Activated T-helper 9 cell treated with anti-CD3 and anti-CD28 coated beads, Interleukin-2, amount 50 U/mL, for 16 hours (primary cell): ENCODE measurements at places on chromosomes 16 and 17.

GRCh38 chr16:87822108-87822970 is 47.0 kb downstream of the SLC7A5 start:
- no peak for DNase-seq

DNA sequence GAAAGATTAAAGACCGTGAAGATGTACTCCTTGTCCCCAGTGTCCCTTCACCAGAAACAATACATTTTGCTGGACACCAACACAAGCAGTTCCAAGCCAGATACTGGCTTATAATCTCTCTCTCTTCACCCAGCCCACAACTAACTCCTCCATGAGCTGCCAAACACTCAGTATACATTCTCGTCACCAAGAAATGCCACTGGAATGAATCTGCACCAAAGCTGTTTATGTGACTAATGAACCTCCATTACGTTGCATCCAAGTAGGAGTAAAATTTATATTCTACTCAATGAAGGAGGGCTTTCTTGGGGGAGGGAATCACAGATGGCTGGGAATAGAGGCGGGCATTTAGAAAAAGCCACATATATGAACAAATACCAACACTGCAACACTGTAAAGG is 20.9 kb upstream of the SOX9 start:
- DNase-seq = no peak

DNA sequence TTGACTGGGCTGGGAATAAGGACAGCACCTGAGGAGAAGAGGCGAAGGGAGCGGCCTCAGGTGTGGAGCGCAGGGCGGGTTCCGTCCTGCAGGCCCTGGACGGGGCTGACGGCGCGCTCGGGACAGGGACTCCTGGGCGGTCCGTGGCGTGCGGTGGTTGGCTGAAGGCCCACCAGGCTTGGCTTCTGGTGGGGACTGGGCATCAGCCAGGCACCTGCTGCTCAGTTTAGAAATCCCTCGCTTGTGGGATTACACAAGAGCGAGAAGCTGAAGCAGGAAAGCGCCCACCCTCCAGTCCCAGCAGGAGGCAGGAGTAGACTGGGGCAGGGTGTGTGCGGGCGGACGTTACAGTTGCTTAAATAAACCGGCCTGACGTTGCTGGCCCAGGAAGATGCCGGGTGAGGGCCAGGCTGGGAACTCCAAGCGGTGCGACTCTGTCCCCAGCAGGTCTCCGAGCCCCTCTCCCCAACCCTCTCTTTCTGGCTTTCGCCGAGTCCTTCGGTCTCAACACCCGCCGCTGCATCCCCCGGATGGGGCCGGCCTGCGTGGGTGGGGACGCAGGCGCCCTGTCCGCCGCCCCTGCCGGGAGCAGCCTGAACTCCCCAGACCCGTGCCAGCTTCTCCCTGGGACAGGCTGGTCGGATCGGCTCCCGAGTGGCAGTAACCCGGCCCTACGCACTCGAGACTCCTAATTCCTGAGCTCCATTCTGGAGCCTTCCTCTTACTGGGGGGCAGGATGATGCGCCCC is 639 bp downstream of the MIF4GD start:
- peak; percentile 36 for DNase-seq

- DNase-seq = no peak
Observed at GRCh38 chr17:55212880-55213279, 51.9 kb upstream of the HLF start.

DNA sequence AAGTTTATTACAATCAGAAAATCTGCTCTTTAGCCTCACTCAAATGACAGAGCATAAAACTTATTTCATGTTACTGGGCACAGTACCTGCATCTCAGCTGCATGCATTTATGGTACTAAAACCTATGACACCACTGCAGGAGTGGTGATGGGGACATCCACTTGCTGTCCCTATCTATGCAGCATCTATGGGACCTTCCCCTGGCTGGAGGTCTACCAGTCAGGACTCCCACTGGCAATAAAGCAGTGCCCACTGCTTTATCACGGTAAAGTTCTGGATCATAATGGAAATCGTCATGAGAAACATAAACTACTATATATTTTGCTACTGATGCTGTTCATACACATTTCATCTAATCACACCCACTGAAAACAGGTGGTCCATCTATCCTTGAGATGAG is 26.2 kb downstream of the NSMCE1 start:
- DNase-seq = no peak

DNA sequence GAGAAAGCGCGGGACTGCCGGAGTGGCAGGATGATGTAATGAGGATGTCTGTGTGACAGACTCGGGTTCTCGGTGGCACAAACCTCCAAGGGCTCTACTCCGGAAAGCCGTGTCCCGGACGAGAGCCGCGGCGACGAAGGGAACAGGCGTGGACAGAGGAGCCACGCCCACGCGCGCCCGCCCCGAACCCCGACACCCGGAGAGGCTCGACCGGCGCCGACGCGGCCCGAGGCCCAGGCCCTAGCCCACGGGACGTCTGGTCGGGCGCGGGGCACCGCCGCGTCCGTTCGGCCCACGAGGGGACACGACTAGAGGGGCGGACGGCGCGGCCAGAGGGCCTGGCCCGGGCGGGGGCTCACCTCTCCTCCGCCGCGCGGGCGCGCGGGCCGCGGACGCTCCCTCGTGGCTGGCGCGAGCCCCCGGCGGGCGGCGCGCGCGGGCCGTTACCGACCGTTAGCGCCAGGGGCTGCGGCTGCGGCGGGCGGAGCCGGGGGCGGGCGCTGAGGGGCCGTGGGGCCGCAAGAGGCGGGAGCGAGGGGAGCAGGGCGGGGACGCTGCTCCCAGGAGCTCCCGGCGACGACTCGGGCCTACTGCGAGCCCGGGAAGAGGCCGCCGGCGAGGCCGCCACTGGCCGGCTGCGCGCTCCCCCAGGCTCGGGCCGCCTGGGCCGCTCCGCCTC is 2.1 kb upstream of the IRX5 start:
- DNase-seq = no peak

DNA sequence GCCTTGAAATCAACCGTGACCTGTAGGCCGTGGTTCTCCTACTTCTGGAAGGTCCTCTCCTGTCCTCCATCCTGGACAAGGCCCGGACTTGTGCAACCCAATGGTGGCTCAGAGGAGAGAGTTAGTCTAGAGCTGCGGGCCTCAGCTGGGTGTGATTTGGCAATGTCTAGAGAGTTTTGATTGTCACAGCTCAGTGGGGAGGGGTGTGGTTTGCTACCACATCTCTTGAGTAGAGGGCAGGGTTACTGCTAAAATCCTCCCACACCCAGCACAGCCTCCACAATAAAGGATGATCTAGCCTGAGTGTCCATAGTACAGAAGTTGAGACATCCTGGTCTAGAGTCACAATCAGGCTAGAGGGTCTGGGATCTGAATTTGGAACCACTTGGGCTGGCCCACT is 40.3 kb downstream of the MYH13 start:
- no peak for DNase-seq
